ENCODE measurements at places on chromosomes 1 and 21.
A peak's percentile ranks its signal among the peaks of the same experiment; 100 is the strongest.

DNA sequence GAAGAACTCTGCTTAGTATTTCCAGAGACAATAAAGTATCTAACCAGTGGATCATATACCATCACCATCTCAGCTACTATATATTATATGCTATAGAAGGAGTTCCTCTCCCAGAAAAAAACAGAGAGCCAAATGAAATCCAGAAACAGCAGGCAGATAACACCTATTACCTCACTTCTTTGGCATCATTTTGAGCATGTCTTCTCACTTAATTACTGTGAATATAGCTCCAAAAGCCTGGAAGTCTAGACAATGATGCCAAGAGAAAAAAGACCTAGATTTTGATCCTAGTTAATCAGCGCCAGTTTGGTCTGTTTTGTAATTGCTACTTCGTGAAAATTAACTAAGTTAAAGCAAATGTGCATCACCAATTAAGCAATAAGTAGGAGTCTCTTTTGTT, 131.3 kb downstream of the EIF4G3 start:
- no peak for DNase-seq

GRCh38 chr1:2643414-2644077, 10.7 kb upstream of the MMEL1 start:
- DNase-seq, result peak; percentile 53

GRCh38 chr1:206521127-206521526, 13.8 kb downstream of the RASSF5 start:
- no peak for DNase-seq

GRCh38 chr1:21270086-21270689, 20.1 kb downstream of the ECE1 start:
- DNase-seq, result peak; percentile 84

- no peak for DNase-seq
These were observed 8.8 kb downstream of the BARHL2 start for GRCh38 chr1:90708236-90708786.

- DNase-seq, result no peak
These were observed 13.5 kb downstream of the KCNT2 start for GRCh38 chr1:196594700-196595099.

DNA sequence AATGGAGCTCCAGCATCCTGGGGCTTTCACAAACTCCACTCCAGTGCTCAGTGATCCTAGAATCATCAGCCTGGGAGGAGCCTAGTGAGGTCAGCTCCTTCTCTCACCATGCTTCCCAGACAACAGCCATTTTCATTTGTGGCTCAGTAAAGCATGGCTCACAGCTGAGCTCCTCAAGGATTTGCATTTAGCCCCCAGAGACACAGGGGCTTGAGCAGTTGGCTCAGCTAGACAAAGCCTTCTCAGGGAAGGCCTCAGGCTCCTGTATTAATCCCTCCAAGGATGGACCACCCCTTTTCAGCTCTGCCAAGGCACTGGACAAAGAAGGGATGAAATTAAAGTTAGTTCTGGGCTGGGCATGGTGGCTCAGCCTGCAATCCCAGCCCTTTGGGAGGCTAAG, 39.5 kb downstream of the ERI3 start:
- no peak for DNase-seq

- DNase-seq, result peak; percentile 58
These were observed 121.6 kb upstream of the IRF2BP2 start for GRCh38 chr1:234731569-234732085.

- DNase-seq, result no peak
These were observed 29.6 kb upstream of the PRRX1 start for GRCh38 chr1:170634293-170634692.

DNA sequence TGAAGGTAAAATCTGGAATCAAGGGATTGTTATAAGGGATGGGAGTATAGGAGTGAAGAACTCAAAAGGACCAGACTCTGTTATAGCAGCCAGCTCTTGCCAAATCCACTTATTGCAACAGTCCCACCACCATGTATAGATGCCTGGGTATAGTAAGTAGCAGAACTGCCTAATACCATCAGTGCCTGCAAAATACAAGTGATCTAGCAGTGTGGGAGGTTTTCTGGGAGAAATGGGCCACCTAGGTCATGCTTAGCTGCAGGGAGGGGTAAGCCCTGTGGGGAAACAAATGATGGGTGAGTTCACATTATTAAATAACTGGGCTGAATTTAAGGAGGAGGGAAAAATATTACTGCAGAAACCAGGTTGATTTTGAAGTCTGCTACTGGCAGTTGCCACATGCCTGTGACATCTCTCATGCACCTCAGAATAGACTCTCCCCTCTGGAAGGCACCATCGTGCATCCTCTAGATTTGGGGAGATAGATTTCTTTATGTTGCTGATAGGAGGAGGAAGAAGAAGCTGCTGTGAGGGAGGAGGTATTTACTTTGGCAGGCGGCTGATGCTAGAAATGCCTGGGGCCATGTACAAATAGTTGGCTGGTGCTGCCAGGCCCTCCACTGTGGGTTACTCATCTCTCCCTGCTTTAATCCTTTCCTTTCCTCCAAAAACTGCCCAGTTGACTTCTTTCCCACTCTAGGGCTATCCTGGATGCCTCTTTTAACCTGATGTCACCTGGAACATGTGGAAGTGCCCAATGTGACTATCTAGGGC, 27.5 kb downstream of the HLX start:
- DNase-seq, result no peak

- DNase-seq, result peak; percentile 91
These were observed 71.0 kb downstream of the CD46 start for GRCh38 chr1:207822602-207823451.

GRCh38 chr1:151056149-151056548, 3.3 kb downstream of the CDC42SE1 start:
- DNase-seq, result peak; percentile 10

DNA sequence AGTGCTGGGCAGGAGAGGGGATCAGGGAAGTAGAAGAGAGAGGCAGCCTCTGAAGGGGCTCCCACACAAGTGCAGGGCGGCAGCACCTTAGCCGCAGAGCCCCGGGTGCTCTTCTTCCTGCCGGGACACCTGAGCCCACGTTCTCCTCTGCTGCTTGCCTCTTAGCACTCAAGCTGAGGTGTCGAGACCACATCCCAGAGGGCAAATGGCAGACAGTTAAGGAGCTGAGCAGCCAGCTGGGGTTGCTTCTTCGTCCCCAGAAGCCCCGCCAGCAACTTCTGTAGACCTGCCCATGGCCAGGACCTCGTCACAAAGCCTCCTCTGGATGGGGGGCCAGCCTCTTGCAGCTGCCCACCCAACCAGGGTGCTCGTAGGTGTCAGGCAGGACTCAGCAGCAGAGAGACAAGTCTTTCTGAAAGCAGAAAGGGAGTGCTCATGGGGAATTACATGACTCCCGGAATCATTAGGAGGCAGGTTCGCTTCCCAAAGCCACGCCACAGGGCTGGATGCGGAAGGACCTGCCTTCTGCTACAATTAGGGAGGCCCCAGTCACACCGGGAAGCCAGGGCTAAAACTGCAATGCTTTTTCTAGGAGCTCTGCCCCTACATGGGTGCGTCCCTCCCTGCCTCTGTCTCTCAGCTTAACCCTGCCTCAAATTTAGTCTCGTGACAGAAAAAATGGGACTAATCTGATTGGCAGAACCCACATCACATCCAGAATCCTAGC, 141.4 kb upstream of the RAB4A start:
- no peak for DNase-seq

- DNase-seq, result no peak
These were observed 1.9 kb downstream of the C1orf198 start for GRCh38 chr1:230866171-230867070.

DNA sequence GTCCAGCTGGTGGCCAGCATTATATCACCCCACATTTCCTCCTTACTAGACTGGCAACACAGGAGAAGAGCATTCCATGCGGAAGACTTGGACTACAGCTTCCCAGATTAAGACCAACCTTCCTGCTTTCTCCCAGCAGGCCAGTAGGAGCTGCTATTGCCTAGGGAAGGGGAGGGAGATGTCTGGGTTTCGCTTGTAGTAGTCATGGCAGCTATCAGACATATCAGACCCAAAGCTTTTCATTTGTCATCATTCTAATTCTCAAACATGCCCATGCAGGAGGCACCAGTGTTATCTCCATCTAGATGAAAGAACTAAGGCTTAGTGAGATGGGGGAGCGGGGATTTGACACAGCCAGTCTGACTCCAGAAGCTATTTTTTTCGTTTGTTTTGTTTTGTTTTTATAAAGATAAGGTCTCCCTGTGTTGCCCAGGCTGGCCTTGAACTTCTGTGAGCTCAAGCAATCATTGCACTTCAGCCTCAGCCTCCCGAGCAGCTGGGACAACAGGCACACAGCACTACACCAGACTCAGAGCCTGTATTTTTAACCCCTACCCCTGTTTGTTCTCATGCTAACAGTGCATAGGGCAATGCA, 4.5 kb downstream of the PLA2G2A start:
- no peak for DNase-seq

GRCh38 chr21:46003575-46004007, 22.0 kb downstream of the COL6A1 start:
- DNase-seq, result no peak

GRCh38 chr1:169610108-169610507, 19.8 kb downstream of the SELP start:
- DNase-seq, result no peak

- no peak for DNase-seq
These were observed 57.6 kb downstream of the NENF start for GRCh38 chr1:212490276-212490675.

DNA sequence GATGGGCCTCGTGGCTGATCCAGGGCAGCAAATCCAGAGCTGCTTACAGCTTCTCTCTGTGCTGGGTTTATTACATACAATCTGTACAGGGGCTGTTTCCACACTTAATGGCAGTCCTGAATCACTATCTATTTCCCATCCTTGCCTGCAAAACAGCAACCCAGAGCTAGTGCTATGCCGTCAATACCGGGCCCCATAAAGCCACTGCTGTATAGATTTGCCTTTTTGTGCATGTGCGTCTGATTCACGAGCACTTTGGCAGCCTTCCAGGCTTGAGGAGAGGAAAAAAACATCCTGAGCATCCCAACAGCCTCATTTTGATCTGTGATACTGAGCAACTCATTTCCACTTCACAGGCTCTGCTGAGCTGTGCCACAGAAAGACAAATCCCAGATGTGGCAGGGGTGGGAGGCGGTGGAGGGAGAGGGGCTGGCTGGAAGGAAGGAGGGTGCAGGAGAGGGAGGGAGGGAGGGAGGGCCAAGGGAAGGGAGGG, 65.2 kb upstream of the TARBP1 start:
- DNase-seq, result peak; percentile 85

DNA sequence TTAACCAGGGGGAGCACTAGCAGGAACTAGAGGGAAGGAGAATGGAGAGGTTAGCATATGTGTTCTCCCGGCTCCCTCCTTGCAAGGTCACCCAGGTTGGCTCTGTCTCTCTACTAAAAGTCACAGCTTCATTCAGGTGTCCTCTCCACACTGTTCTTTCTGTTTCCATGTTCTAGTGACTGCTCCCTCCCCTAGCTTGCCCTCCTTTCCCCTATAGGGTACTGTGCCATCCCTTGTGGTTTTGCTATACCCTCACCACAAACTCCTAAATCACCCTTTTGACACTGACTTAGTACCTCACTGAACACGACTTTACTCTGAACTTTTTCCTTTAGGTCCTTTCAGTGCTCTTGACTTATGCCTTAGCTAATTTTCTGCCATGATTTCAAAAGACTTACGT, 389.3 kb downstream of the ST6GALNAC3 start:
- no peak for DNase-seq

DNA sequence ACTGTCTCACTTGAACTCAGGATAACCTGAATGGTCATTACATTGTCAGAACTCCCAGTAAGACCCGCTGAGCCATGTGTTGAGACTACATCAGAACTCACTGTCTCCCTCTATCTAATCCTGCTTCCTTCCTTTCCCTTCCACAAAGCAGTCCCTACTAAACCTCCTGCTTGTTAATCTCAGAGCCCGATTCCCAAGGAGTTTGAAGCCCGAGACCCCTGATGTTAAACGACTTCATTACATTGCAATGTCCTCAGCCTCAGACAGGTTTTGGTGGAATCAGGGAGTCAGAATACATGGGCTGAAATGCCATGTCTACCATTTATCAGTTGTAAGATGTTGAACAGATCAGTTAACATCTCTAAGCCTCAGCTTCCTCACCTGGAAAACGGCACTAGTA, 682.4 kb downstream of the ADGRL2 start:
- DNase-seq, result no peak

- DNase-seq, result no peak
These were observed 252.5 kb upstream of the IRF2BP2 start for GRCh38 chr1:234862360-234862943.

- DNase-seq, result no peak
These were observed 34.8 kb upstream of the AHCTF1 start for GRCh38 chr1:246966502-246966901.

- DNase-seq, result no peak
These were observed 19.6 kb downstream of the C21orf91 start for GRCh38 chr21:17799414-17800164.

- DNase-seq, result no peak
These were observed 281.1 kb downstream of the MRPL39 start for GRCh38 chr21:25326181-25326580.

DNA sequence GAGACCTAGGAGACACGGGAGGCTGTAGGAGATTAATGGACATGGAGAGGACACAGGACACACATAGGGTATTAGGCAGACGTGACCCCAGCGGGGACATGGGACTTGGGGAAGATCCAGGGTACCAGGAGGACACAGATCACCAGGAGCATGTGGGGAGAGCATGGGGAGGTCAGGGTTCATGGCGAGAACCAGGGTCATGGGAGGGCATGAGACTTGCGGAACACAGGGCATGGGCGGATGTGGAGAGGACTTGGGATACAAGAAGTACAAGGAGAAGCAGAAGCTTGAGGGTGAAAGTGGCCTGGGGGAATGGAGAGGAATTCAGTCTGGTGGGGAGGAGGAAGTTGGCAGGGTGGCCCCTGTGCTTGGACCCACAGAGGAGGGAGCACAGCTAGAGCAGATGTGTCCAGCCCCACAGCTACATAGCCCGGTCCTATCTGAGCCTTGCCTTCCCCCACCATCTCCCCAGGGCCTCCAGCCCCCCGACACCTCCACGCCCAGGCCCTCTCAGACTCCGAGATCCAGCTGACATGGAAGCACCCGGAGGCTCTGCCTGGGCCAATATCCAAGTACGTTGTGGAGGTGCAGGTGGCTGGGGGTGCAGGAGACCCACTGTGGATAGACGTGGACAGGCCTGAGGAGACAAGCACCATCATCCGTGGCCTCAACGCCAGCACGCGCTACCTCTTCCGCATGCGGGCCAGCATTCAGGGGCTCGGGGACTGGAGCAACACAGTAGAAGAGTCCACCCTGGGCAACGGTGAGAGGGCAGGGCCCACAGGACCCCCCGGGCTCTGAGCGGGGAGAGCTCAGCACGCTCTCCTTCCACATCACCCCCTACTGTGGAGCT, 12.1 kb downstream of the TIE1 start:
- peak; percentile 47 for DNase-seq
